ENCODE measurements at places on chromosomes 16 and 17. TPM values are rescaled to one million over a fixed set of nuclear protein-coding genes. Genes with fewer than 3 reads are reported as not detected.

DNA sequence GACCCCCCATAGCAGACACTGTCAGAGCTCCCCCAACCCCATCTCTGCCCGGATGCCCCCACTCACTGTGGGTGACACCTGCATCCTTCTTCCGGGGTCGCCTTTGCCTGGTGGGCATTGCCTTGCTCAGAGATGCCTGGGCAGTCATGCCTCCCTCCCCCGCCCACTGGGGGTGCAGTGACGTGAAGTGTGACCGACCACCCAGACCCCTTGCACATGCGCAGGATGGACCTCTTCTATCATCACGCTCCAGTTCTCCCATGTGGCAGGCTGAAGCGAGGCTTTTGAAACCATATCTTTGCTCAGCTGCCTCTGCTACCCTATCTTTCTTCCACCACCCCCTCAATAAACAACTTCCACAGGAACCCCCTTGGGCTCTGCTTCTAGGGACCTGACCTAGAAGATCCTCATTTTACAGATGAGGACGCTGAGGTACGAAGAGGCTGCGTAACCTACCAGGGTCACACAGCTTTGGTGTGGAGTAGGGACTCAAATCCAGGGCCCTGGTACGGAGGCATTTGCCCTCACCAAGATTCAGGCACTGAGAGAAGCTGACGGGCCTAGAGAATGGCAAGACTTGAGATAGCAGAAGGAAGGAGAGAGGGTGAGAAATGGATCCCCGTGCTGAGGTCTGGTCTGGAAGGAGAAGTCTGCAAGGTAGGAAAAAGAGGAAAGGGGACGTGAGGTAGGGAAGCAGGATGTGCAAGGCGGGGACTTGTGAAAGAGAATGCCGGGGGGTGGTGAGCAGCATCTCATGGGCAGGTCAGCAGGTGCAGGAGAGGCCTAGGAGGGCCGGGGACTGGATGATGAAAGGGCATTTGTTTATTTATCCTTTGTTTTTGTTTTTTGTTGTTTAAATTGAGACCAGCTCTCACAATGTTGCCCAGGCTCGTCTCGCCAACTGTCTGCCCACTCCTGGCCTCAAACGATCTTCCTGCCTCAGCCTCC, 14.4 kb downstream of the NLRC5 start:
- H3K36me3 ChIP-seq = peaks cover 35% of the 10 kb centered on the region
- H3K4me3 ChIP-seq = no peak overlapping the region
- DNase-seq = no peak
- H3K27me3 ChIP-seq = no peaks in the 10 kb centered on the region

The MAP1LC3B gene
- total RNA-seq = 61.8 TPM

GRCh38 chr16:68357923-68358322, 47.1 kb downstream of the PRMT7 start:
- H3K27ac ChIP-seq = no peak overlapping the region
- H3K4me1 ChIP-seq = peaks cover 28% of the 10 kb centered on the region
- no peak for DNase-seq
- H3K27me3 ChIP-seq = no peaks in the 10 kb centered on the region

- DNase-seq = no peak
- H3K27me3 ChIP-seq = no peaks in the 10 kb centered on the region
- H3K36me3 ChIP-seq = no peaks in the 10 kb centered on the region
Observed at GRCh38 chr16:64356267-64356666, 765.6 kb downstream of the CDH11 start.

- H3K4me1 ChIP-seq = peaks cover 78% of the 10 kb centered on the region
- no peaks in the 10 kb centered on the region for H3K27me3 ChIP-seq
- H3K27ac ChIP-seq = peak overlapping the region; percentile 89
- H3K36me3 ChIP-seq = peaks cover 48% of the 10 kb centered on the region
- DNase-seq = no peak
Observed at GRCh38 chr17:7579834-7580603, 581 bp downstream of the CD68 start.

DNA sequence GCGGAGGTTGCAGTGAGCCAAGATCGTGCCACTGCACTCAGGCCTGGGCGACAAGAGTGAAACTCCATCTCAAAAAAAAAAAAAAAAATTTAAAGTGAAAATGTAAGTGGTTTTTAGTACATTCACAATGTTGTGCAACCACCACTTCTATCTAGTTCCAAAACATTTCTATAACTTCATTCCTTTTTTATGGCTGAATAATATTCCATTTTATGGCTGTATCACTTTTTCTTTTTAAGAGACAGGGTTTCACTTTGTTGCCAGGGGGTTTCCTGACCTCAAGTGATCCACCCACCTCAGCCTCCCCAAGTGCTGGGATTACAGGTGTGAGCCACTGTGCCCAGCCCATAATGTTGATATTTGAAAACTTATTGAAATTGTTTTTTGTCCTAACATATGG, 11.7 kb upstream of the CMTM3 start:
- no peak for DNase-seq
- H3K4me1 ChIP-seq = peaks cover 32% of the 10 kb centered on the region
- no peak overlapping the region for H3K4me3 ChIP-seq
- no peaks in the 10 kb centered on the region for H3K36me3 ChIP-seq
- H3K27ac ChIP-seq = no peak overlapping the region
- H3K27me3 ChIP-seq = no peaks in the 10 kb centered on the region

The OTOA gene
- not detected for total RNA-seq

GRCh38 chr16:55820615-55821014, 12.3 kb downstream of the CES1 start:
- H3K36me3 ChIP-seq = no peaks in the 10 kb centered on the region
- no peak overlapping the region for H3K27ac ChIP-seq
- H3K27me3 ChIP-seq = peaks cover 14% of the 10 kb centered on the region
- no peak for DNase-seq
- H3K4me3 ChIP-seq = no peak overlapping the region

DNA sequence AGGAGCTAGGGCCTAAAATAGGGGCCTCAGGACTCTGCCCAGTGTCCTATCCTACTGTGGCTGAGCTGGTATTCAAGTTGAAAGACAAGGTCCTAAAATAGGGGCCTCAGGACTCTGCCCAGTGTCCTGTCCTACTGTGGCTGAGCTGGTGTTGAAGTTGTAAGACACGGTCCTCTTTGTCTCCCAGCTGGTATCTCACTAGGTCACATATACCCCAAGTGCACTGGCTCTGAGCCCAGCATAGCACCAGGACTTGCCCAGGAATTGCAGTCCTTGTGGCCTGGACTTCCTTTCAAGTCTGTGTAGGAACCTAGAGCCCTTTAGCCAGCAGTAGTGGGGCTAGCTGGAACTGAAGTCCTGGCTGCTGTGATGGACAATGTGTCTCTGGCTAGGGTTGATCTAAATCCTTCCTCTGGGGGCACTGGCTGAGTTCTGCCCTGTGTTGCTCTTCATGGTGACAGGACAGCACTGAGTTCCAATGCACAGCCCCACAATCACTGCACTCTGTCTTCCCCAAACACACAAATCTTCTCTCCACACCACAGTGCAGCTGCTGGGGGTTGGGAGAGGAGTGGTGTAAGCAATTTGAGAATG, 260.5 kb downstream of the HAPSTR1 start:
- H3K36me3 ChIP-seq = no peaks in the 10 kb centered on the region
- no peak overlapping the region for H3K4me3 ChIP-seq
- H3K27ac ChIP-seq = no peak overlapping the region
- no peaks in the 10 kb centered on the region for H3K4me1 ChIP-seq
- no peaks in the 10 kb centered on the region for H3K27me3 ChIP-seq

The RAB26 gene
- not detected for total RNA-seq

GRCh38 chr17:1509290-1509881, 7.0 kb downstream of the INPP5K start:
- no peak overlapping the region for H3K4me3 ChIP-seq
- H3K4me1 ChIP-seq = peaks cover 6% of the 10 kb centered on the region
- no peaks in the 10 kb centered on the region for H3K27me3 ChIP-seq
- H3K27ac ChIP-seq = no peak overlapping the region
- H3K36me3 ChIP-seq = peaks cover 9% of the 10 kb centered on the region

- no peaks in the 10 kb centered on the region for H3K36me3 ChIP-seq
- no peak for DNase-seq
- peaks cover 67% of the 10 kb centered on the region for H3K4me1 ChIP-seq
- no peak overlapping the region for H3K4me3 ChIP-seq
- no peaks in the 10 kb centered on the region for H3K27me3 ChIP-seq
- no peak overlapping the region for H3K27ac ChIP-seq
Observed at GRCh38 chr17:57484081-57484666, 227.9 kb downstream of the MSI2 start.

GRCh38 chr16:30698816-30699614, at the start of gene SRCAP:
Gene SRCAP (plus strand): TSS chr16:30699171. CDS start chr16:30700825, 1,654 bp downstream.
- DNase-seq = peak; percentile 86
- no peaks in the 10 kb centered on the region for H3K27me3 ChIP-seq
- peaks cover 32% of the 10 kb centered on the region for H3K36me3 ChIP-seq

- no peaks in the 10 kb centered on the region for H3K36me3 ChIP-seq
- no peak overlapping the region for H3K4me3 ChIP-seq
- DNase-seq = no peak
- H3K27ac ChIP-seq = no peak overlapping the region
- no peaks in the 10 kb centered on the region for H3K4me1 ChIP-seq
Observed at GRCh38 chr17:81470270-81470943, 42.2 kb downstream of the ACTG1 start.

GRCh38 chr17:76138896-76139752, 1.9 kb downstream of the FOXJ1 start:
- peak overlapping the region; percentile 57 for H3K4me3 ChIP-seq
- H3K36me3 ChIP-seq = no peaks in the 10 kb centered on the region
- H3K27me3 ChIP-seq = peaks cover 2% of the 10 kb centered on the region
- no peak overlapping the region for H3K27ac ChIP-seq
- DNase-seq = no peak
- H3K4me1 ChIP-seq = peaks cover 45% of the 10 kb centered on the region

The RAMP2 gene
- total RNA-seq = not detected

The KRTAP9-7 gene
- total RNA-seq = not detected

DNA sequence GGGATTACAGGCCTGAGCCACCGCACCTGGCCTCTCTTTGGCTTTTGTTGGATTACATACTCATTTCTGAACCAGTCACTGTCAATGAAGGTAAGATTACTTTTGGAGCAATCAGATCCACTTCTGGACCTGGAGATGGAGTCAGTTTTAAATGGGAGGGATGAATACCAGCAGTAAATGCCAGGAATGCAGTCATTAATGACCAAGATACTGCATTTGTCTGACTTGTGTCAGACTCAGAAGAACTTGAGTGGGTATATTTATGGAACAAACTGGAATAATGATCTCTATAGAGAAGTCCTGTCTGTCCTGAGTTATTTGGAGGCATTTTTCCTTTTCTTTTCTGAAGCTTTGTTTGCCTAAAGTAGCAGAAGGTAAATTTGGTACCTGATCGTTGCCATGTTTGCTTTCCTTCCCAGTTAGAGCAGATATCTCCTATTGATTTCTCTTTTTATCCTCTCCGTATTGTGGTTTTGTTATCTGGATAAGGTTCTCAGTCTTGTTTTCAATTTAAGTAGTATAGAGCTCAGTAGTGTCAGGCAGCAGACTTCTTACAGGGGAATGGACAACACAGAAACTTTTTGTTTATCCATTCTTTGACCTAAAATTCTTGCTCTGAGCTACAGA, 10.7 kb downstream of the NLK start:
- H3K36me3 ChIP-seq = no peaks in the 10 kb centered on the region
- DNase-seq = no peak
- no peaks in the 10 kb centered on the region for H3K27me3 ChIP-seq
- H3K4me3 ChIP-seq = no peak overlapping the region
- H3K4me1 ChIP-seq = peaks cover 61% of the 10 kb centered on the region

The TP53TG3C gene
- not detected for total RNA-seq

DNA sequence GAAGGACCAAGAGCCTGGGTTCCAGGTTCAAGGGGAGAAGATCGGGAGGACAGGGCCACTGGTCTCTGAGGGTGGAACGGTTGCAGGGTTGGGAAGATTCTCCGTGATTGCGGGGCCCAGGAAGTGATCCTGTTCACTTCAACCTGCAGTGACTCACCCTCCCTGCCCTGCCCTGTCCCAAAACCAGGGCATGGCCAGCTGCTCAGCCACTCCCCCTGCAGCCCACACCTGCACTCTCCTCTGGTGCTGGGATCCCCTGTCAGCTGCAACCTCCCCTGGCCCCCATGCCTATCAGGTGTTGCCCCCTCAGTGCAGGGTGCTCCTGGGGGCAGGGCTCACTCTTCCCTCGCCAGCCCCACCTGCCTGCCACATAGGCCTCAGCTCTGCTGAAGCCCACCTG, 1.1 kb downstream of the RUNDC3A start:
- DNase-seq = no peak
- H3K36me3 ChIP-seq = no peaks in the 10 kb centered on the region
- peaks cover 19% of the 10 kb centered on the region for H3K4me1 ChIP-seq
- H3K4me3 ChIP-seq = peak overlapping the region; percentile 14
- peaks cover 26% of the 10 kb centered on the region for H3K27me3 ChIP-seq
- H3K27ac ChIP-seq = no peak overlapping the region

DNA sequence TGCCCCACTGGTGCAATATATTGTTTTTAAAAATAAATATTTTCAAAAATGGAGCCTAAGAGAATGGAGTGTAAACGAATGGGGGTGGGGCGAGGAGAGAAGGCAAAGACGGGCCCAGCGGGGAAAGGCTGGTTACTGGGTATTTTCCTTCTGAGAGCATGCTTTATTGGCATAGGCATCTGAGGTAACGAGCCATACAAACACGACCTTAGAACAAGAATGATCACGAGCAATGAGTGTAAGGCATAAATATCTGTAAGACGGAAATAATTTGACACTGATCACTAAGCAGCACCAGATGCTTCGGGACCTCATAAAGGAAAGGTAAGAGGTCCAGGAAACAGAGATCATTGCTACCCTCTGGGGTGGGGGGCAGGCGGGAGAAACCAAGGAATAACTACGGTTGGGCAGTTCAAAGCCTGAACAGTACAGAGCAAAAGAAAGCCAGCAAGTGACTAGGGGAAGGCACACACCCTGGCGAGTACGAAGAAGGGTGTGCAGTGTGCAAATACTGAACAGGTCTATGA, 959 bp downstream of the SSH2 start:
- peaks cover 26% of the 10 kb centered on the region for H3K4me1 ChIP-seq
- no peaks in the 10 kb centered on the region for H3K36me3 ChIP-seq
- no peak overlapping the region for H3K4me3 ChIP-seq
- H3K27me3 ChIP-seq = no peaks in the 10 kb centered on the region
- peak; percentile 47 for DNase-seq

DNA sequence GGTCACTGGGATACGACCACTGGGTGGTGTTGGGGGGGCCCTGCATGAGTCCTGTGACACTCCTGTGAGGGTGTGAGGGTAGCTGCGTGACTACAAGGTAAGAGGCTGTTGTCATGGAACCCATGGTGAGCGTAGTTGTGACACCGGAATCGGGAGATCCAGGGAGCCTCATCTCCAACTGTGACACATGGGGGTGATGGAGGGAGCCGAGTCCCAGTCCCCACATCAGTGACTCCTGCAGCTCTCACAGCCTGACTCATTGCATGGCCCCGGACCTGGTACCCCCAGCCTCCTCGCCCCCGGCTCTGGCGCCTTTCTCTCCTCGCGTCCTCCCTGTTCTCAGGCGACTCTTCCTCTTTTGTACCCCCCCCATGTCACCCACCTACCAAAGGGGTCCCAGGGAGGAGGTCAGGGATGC, 14.2 kb downstream of the CDH16 start:
- DNase-seq = no peak
- H3K4me1 ChIP-seq = peaks cover 8% of the 10 kb centered on the region
- no peak overlapping the region for H3K27ac ChIP-seq
- no peaks in the 10 kb centered on the region for H3K27me3 ChIP-seq
- no peak overlapping the region for H3K4me3 ChIP-seq

The PDILT gene
- not detected for total RNA-seq
